ENCODE measurements at places on chromosomes 5 and 9. TPM values are rescaled to one million over a fixed set of nuclear protein-coding genes. Genes with fewer than 3 reads are reported as not detected.
A peak's percentile ranks its signal among the peaks of the same experiment; 100 is the strongest.

Gene PTPRD
- total RNA-seq, result not detected

Gene HAND1
- not detected for total RNA-seq

Gene CER1
- total RNA-seq, result not detected

Gene PCDHA9
- total RNA-seq, result not detected

Gene ADRB2
- 4.6 TPM for total RNA-seq

Gene BRINP1
- total RNA-seq, result not detected

- peak; percentile 20 for DNase-seq
Observed at GRCh38 chr9:32376285-32376684, 8.2 kb upstream of the ACO1 start.

DNA sequence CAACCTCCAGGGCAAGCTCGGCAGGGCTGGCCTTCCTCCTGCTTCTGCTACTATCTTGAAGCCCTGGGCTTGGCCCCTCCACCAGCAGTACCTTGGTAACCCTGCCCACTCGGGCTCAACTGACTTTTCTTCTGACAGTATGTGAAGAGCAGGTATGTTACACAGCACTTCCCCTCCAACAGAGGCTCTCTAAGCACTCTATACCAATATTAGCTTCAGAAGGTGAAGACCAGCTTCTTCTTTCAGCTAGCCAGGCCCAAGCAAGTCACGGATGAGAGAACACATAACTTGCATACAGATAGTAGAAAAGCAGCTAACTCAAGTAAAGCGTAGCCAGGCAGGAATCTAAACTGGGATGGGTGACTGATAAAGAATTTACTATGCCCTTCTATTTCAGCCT lies 64.3 kb downstream of the FEM1C start:
- no peak for DNase-seq

DNA sequence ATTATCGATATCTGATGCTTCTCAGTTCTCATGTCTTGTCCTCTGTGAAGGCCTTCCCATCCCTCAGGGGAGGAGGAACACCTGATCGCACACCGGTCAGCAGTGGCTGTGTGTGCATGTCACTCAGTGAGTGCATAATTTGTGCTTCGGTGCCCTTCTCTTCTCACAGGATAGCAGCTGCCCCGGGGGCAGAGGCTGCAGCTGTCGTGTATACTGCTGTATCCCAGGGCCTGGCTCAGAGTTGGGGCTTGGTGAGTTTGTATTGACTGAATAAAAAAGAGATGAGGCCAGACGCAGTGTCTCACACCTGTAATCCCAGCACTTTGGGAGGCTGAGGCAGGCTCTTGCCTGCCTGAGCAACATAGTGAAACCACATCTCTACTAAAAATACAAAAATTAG lies 49.7 kb upstream of the NCS1 start:
- peak; percentile 60 for DNase-seq

DNA sequence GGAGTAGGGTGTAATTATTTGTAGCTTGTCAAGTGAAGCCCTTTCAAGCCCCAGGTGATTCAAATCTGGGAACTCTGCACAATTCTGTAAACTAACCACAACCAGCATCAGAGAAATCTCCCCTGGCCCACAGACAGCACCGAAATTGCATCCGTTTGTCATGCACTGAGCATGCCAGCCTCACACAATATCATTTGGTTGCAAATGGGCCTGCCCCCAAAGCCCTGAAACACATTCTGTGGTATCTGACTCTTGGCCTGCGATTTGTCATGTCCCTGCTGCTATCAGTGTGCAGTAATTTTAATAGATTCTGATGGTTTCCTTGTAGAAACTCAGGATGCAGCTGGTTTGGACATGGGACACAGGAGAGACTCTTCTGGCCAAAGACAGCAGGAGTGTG lies 35.3 kb downstream of the SNX24 start:
- no peak for DNase-seq

DNA sequence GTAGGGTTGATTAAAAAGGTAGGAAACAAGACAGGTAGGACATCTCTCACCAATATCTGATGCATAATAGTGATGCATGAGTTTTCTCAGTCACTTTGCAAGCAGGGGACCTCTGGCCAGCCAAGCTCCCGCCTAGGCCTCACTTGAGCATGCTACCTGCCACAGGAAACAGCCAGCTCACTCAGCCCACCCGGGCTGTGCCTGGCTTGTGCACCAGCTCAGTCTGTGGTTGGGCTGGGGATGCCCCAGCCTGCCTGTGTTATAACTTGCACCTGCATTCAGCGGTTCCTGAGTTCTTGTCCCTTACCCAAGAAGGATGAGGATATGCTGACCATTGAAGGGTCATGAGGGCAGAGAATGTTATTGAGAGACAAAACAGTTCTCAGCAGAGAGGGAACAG lies 172.8 kb upstream of the PLCXD3 start:
- DNase-seq, result no peak

DNA sequence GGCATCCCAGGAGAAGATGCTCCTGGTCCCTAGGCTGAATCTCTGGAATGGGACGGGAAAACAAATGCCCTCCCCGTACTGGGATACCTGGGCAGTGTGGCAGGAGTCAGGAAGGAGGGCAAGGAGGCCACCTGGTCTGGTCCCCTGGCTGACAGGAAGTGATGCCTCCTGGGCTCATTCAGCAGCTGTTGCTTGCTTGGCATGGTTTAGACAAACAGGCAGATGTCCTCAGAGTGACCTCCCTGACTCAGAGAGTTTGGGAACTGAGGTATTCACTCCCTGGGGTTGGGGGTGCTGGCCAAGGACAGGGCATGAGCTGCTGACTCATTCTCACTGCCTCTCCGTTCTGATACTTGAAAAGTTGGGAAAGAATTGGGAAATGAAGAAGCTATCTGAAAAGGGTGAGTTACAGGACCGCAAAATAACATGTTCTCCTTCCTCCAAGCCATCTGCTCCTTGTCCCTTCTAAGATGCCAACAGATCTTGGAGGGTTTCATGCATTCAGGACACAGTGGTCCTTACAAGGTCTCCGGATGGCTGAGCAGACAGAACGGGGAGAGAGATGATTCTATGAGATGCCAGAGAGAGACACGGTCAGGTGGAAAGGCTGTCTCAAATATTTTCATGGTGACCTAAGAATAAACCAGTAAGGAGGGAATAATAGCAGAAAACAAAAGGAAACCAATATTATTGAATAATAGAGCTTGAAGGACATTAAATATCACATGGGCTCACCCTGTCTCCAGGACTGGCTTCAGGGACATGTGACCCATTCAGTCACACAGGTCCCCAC lies 534.5 kb downstream of the BNC2 start:
- no peak for DNase-seq

DNA sequence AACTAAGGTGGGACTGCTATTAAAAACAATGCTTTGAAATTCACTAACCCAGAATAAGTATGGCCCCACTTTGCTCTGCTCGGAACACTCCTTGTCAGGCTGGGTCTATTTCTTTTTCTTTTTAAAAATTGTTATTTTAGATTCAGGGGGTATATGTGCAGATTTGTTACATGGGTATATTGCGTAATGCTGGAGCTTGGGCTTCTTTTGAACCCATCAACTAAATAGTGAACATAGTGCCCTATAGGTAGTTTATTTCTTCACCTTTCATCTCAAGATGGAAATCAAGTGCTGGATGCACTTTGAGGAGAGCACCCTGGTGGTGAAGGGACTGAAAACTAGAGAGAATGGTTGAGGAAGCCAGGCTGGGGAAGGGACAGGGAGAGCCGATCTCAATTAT lies 51.0 kb downstream of the GLRA1 start:
- DNase-seq, result no peak

DNA sequence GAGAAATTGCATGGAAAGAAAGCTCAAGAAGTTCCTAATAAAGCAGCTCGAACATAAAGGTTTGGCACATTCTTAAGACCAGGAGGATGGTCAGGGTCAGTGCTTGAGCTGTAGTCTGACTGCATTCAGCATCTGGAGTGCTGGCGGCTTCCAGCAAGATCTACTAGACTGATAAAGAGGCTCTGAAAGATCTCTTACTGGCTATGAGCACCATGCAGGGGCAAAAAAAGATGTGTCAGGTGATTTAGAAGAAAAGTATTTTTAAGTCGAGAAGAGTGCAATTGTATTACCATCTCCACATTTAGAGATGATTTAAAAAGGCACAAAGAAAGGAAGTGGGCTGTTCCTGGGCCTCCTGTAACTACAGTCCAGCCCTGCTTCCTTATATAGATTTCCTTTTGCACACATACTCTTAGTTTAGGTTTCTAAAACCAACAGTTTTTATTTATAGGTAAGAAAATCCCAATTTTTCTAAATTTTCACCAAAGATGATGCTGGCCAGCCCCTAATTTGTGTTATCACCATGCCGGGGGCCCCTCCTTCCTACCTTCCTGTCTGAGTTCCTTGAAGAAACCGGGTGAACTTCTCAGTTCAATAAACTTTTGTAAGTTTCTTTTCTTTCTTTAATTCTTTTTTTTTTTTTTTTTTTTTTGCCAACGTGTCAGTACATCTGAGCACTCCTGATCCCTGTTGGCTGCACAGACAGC lies 65.9 kb upstream of the PLPP1 start:
- DNase-seq, result peak; percentile 9

DNA sequence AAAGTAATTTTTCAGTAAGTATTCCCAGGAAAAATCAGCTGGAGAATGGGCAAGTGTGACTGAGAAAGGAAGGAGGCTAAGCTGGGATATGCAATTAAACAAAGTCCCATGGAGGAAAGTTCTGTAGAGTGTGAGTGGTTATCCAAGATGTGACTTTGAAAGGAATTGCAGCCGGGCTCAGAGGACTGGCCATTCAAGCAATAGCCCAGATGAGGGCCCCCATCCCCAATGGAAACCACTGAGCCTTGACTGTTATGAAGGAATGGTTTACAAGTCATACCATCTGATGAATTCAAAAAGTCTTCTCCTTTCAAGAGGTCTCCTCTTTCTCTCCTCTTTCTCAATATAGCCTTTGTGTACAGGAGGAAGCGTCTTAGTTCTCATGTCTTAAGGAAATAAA lies 6.5 kb downstream of the LVRN start:
- no peak for DNase-seq

Data from OCI-LY7 (cell line).